SW480 (cell line): ENCODE measurements at places on chromosomes 7 and 10.

- peak; percentile 33 for DNase-seq
Measured at GRCh38 chr7:127667017-127667670, 15.2 kb downstream of the SND1 start.

- no peak for DNase-seq
Measured at GRCh38 chr7:98921608-98922372, 43.5 kb downstream of the TRRAP start.

- no peak for DNase-seq
Measured at GRCh38 chr10:33819206-33819605, 484.7 kb upstream of the NRP1 start.

GRCh38 chr10:18527687-18528086, 123.7 kb downstream of the NSUN6 start:
- no peak for DNase-seq
